ENCODE measurements at places on chromosomes 6 and 20.

DNA sequence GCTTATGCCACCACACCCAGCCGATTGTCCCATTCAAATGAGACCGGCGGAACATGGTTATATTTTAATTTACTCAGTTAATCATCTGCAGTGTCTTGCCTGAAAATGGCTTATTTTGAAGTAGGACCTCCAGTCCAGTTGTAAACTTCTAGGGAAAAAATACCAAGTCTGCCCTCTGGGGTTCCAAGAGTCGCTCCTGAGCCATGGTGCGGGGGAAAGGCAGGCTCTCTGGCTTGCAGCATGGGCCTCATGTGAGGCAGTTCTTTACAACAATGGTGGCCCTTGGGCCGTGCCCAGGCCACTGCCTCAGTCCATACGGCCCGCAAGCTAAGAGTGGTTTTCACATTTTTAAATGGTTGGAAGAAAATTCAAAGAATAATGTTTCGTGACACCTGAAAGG lies 62.7 kb upstream of the XRN2 start:
- no peak for DNase-seq

DNA sequence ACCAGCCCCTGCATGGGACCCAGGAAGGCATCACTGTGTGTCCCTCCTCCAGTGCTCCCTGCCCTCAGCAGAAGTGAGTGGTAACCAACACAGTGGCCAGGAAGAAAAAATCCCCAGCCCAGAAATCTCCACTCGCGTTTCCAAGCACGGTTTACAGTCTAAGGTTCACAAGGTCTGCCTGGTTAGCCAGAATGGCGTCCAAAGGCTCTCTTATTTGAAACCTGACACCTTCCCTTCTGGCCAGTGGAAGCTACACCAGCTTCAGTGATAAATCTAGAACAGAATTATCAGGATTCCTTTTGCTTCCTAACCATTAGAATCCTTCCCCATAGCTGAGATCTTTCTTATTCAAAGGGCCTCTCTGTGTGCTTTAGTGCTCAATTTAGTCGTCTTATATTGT lies 9.2 kb downstream of the LY86 start:
- no peak for DNase-seq

DNA sequence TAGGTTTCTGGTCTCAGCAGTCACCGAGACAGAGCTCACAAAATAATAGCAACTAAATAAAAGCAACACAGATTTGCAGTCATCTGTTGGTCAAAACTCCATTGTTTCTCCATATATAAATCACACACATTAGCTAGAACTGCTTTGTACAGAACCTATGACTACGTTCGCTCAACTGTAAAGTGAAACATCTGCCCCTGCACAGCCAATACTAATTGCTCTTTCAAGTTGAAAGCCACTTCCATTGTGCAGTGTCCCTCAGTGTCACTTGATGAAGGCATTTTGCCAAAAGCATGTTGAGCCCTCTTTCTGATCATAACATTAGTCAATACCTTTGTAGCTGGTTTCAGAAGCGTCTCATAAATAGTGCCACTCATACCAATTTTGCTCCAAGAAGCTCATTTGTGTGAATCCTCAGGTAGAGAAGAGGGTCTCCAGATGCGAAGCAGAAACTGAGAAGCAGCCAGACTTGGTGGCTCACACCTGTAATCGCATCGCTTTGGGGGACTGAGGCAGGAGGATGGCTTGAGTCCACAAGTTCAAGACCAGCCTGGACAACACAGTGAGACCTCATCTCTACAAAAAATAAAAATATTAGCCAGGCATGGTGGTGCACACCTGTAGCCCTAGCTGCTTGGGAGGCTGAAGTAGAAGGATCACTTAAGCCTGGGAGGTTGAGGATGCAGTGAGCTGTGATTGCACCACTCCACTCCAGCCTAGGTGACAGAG lies 68.9 kb downstream of the PERP start:
- DNase-seq: peak; percentile 88

DNA sequence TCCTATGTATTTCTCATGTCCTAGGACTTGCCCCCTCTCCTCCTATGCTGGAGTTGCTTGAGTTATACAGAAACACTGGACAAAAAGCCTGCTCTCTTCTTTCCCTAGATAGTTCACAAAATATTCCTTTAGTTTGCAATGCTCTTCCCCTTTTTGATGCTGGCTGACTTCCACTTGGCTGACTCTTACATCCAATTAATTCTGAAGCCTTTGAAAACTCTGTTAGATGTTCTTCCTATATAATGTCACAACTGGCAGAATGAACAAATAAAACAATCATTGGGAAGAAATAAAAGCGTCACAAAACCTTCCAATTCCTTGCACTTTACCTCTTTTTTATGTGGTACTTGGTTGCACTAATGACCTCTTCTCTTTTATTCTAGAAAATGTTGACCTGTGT lies 253.8 kb upstream of the CITED2 start:
- no peak for DNase-seq

DNA sequence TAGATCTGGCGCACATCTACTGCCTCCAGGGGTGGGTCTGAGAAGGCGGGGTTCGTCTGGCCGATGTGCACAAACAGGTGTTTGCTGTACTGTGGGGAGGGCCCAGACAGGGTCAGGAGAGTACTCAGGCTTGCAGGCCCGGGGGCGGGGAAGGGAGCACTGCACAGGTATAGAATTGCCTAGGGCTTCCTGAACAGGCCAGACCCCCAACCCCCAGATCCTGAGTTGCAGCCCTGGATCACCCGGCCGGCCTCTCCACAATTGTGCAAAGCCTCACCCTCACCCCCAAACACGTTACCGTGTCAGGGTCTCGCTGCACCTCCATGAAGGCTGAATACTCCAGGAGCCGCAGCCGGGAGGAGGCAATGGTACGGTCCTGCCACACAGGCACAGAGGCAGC lies 7.8 kb downstream of the RPL10A start:
- no peak for DNase-seq

DNA sequence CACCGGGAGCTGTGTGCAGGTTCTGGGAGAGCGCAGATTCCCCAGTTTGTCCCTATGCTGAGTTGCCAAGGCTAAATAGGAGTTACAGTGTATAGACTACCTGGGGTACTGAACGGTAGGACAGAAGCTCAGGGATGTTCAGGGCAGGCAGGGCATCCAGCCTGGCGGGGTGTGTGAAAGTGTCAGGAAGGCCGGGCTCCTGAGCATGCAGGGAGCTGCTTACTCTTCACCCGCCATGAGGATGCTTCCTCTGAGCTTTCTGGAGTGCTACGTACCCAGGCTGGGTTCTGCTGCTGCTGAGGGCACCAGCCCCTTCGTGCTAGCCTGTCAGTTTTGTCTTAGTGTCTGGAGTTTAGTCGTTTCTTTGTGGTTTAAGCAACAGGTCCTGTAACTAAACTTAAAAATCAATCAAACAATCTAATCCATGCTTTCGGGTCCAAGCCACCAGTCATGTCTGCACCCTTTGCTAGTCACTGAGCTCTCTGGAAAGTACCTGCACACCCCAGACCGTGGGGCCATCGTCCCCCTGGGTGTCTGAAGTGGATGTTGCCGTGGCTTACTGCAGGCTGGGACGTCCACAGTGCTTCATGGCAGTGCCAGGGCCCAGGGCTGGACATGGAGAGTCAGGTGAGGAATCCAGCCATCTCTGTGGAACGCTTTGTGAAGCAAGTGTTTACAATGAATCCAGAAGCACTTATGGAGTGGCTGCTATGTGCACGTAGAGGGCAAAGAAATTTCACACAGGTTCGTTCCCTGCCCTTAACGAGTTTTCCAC lies 220.3 kb upstream of the SNX9 start:
- no peak for DNase-seq

GRCh38 chr20:4108495-4109306 lies 93.3 kb upstream of the RNF24 start:
- DNase-seq: peak; percentile 84

DNA sequence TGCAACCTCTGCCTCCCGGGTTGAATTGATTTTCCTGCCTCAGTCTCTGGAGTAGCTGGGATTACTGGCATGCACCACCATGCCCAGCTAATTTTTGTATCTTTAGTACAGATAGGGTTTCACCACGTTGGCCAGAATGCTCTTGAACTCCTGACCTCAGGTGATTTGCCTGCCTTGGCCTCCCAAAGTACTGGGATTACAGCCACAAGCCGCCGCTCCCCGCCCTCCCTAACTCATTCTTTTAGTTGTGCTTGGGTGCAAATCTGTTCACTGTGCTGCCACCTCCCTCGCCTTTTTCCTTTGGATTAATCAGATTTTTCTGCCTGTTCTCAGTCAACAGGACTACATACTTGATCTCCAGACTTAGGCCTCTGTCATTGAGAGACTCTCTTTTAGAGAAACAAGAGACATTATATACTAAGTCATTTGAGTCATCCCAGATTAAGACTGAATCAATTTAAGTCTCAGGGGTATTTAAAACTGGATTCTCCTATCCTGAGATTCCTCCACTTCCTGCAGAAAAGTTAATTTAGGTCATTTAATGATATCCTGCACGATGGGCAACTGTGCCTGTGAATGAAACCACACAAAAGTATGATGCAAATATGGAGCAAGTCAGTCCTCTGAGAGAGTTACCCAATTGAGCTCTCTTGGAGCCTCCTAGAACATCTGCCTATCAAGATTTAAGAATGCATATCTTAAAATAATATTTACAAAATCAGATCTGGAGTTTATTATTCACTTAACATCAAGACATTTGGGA lies 136.1 kb upstream of the THEMIS start:
- DNase-seq: no peak

DNA sequence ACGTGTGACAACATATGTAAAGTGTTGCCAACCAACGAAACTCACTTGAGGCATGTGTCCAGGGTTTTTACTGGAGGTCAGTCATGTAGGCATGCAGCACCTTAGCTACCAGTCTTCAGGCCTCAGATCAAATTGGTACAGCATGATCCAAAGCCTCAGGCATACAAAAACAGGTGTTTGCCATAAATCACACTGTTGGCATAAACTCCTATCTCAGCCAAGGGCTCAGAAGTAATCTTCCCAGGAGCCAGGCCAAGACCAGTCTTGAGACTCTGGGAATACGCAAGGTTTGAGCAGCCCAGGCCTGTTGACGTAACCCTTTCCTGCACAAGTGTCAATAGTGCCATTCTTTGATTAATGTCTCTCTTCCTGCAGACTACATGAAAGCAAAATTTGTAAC lies 163.5 kb downstream of the PRL start:
- no peak for DNase-seq

GRCh38 chr6:134138226-134138975 lies 86.0 kb upstream of the SLC2A12 start:
- DNase-seq: no peak
